COR-L47 (cell line): ENCODE measurements at places on chromosomes 2 and 18.

DNA sequence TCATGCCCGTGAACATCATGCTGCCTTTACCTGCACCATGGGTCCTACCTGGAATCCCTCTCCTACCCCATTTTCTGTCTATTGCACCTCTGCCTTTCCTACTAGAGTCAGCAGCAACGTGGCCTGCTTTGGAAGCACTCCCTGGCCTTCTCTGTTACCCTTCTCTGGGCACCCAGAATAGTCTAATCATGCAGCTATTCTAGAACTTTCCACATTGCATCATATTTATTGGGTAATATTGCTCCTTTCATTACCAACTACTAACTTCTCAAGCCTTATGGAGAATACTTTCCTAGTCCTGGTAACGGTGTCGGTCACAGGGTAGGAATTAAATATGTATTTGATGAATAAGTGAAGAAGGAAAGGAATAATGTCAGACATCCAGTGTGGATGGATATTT lies 33.3 kb upstream of the CREG2 start:
- no peak for DNase-seq

GRCh38 chr2:111618226-111618977 lies 265.6 kb downstream of the ANAPC1 start:
- DNase-seq = no peak

DNA sequence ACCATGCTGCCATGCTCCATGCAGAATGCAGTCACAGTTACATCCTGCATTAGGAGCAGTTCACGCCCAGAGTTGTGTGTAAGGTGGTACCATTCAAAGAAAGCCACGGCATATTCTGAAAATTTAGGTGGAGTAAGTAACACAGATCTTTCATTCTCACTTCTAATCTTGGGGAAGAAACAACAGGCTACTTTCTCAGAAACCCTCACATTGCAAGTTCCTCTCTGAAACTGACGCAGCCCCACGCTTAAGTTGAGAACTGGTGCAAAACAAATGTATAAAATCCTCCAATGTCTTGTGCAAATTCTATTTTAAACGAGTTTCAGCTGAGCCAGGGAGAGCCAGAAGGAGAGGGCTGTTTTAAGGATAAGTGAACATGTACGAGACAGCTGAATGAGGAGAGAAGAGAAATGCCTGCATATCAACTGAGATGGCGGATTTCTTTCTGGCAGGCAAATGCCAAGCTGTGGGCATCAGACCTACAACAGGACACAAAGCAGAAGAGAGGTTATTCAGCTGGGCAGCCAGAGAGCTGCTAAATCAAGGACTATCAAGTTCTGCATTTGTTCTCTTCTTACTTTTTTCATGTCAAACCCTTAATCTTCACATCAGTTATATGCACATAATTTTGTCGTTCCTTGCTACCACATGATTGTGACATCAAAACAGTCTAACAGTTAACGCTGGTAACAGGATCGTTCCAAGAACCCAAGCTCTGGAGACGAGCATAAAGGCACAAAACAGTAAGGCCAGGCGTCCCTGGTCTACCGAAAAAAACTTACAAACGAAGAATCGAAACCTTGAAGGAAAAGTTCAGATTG lies 6.4 kb downstream of the ARL4C start:
- no peak for DNase-seq

- no peak for DNase-seq
Observed at GRCh38 chr2:85653996-85654395, 14.0 kb downstream of the SFTPB start.

GRCh38 chr18:9734189-9734588 lies 26.1 kb downstream of the RAB31 start:
- DNase-seq = no peak

DNA sequence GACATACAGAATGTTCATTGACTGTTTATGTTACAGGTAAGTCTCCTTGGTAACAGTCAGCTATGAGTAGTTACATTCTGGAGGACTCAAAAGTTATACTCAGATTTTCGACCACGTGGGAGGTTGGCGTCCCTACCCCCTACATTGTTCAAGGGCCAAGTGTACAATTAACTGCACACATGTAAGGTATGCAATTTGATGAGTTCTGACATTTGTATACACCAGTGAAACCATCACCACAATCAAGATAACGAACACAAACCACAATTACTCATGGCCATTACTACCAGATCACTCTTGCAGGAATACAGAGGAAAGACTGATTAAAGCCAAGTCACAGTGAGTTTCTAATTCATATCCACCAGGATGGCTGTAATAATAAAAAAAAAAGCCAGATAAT lies 39.6 kb upstream of the LDLRAD4 start:
- DNase-seq = no peak

DNA sequence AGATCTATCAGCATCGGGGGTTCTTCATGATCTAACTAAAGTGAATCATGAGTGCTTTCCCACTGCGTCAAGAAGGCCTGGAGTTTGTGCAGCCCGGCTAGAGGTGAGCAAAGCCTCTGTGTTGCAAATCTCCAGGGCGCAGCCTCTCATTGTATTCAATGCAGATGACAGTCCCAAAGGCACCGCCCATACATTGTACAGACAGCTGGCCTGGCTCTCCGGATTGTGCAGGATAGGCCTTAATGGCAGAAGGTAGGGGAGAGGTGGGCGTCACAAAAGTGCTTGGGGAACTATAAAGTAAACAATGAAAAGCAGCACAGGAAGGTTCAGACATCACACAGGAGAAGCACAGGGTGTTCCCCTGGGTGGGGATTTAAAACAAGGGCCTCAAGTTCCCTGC lies 907 bp upstream of the GYPC start:
- DNase-seq = no peak

DNA sequence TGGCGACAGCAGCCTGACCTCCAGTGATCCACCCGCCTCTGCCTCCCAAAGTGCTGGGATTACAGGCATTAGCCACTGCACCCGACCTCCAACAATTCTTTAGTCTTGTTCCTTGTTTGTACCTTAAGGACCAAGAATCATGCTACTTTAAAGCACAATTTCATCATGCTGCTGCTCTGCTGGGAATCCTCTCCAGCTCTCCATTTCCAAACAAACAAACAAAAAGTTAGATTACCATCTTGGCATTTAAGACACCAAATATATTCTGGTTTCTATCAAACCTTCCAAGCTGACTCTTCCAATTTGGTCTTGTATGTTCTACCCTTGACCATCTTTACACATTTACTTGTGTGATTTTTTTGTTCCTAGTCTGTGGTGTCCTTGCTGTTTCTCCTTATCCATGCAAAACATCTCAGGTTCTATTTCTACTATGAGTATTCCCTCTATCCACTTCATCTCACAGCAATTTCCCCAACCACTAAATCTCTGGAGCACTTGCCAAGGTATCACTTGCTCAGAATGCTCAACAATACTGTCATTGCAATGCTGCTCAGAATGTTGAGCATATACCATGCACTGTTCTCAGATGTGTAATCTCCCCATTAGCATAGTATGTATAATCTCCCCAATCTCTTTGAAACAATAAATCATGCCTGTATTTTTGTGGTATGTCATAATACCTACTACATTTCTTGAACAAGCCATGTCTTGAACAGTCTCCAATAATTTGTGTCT lies 73.2 kb upstream of the GALNT5 start:
- DNase-seq = no peak
